Activated gamma-delta T cell treated with Interleukin-2 at 50 U/mL for 16 hours (primary cell): ENCODE measurements at places on chromosomes 12 and 14.

GRCh38 chr12:820336-820735 lies 68.0 kb downstream of the WNK1 start:
- no peak for DNase-seq

- no peak for DNase-seq
Observed at GRCh38 chr12:120093336-120093591, 23.3 kb downstream of the RAB35 start.

- DNase-seq, result no peak
Observed at GRCh38 chr12:103772367-103773108, 68.5 kb downstream of the NT5DC3 start.

GRCh38 chr14:67532998-67533753 lies at the start of gene PLEKHH1:
PLEKHH1 (plus strand) TSS chr14:67533290; CDS start chr14:67541868, 8,578 bp downstream.
- DNase-seq, result peak; percentile 28

GRCh38 chr14:52053044-52053443 lies 15.8 kb downstream of the NID2 start:
- DNase-seq, result no peak

- no peak for DNase-seq
Observed at GRCh38 chr14:59803052-59803540, 67.5 kb downstream of the RTN1 start.

DNA sequence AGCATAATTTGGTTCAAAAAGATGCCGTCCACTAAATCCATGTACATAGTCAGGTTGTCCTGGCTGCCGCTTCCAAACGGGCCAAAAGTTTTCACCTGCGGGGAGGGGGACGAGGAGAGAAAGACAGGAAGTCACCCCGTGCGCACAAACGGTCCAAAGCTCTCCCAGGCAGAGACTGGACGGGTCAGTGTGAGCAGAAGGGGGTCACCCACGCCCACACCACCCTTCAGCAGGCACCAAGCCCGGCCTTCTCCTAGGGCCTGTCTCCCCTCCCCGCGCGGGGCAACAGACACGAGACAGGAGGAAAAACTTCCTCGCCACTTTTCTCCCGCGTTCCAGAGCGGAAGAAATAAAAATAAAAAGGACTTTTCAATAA lies 888 bp downstream of the CCDC88C start:
- DNase-seq, result no peak

GRCh38 chr12:12267742-12268200 lies 927 bp upstream of the LRP6 start:
- no peak for DNase-seq

GRCh38 chr14:104593710-104594136 lies 10.8 kb downstream of the TMEM179 start:
- no peak for DNase-seq

DNA sequence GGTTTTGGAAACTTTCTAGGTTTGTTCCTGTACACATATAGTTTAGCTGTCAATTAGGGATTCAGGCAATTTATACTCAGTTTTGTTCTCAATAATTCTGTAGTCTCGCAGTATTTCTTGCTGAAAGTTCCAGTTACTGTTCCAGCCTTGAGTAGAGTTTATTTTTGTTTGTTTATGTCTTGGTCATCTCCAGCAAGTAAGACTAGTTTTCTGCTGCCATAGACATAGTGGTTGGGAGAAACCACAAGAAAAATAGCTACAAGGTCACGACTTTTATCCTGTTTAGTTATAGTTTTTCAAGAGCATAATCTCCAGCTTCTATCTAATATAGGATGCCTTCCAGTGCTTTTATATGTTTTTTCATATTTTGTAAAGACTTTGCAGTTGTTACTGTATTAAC lies 99.6 kb upstream of the FOXG1 start:
- no peak for DNase-seq

- no peak for DNase-seq
Observed at GRCh38 chr14:53993920-53994607, 37.4 kb upstream of the BMP4 start.

DNA sequence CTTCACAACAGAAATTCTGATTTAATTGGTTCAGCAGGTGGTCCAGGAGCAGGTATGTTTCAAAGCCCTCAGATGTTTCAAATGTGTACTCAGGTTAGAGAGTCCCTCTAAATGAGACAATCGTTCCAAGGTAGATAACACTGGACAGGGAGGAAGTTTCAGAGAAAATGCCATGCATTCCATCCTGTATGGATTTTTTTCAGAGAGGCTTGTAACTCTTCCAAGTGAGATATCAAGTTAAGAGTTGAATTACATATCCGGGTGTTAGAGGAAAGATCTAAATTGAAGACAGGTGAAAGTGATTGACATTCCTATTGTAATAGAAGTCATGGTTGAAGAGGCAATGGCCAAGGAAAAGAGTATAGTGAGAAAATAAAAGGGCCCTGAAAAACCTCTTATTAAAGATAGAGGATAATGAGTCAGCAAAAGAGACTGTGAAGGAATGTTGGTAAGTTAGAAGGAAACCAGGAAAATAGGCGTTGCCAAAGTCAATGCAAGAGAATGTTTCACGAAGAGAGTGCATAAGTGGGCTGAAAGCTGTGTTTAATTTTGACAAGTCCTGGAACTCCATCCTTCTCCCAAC lies 105.8 kb downstream of the BMP4 start:
- no peak for DNase-seq

GRCh38 chr14:101193106-101193844 lies 289.8 kb upstream of the RTL1 start:
- DNase-seq, result no peak

DNA sequence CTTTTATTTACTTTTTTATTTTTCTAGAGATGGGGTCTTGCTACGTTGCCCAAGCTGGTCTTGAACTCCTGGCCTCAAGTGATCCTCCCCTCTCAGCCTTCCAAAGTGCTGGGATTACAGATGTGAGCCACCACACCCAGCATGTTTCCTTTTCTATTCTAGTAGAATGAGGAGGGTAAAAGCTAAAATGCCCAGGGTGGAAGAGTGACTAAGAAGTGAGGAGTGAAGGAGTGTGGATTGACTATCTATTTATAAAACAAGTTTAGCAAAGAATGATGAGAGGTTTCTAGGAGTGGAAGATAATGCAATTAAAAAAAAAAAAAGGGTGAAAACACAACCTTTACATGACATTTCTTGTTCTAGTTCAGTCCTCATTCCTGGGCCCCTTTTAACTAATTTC lies 29.8 kb upstream of the PKP2 start:
- no peak for DNase-seq

- no peak for DNase-seq
Observed at GRCh38 chr14:47833011-47833410, 157.6 kb upstream of the MDGA2 start.

DNA sequence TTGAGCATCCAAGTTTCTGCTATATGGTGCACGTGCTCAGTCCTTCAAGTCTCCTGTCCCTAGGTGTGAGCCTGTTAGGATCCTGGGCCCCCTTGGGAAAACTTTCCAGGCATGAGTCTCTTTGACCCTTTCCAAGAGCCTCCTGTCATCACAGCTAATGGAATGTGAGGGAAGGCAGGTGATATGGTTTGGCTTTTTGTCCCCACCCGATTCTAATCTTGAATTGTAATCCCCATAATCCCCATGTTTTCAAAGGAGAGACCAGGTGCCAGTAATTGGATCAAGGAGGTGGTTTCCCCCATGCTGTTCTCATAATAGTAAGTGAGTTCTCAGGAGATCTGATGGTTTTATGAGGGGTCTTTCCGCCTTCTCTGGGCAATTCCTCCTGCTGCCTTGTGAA lies 265.5 kb downstream of the ATP23 start:
- DNase-seq, result no peak

DNA sequence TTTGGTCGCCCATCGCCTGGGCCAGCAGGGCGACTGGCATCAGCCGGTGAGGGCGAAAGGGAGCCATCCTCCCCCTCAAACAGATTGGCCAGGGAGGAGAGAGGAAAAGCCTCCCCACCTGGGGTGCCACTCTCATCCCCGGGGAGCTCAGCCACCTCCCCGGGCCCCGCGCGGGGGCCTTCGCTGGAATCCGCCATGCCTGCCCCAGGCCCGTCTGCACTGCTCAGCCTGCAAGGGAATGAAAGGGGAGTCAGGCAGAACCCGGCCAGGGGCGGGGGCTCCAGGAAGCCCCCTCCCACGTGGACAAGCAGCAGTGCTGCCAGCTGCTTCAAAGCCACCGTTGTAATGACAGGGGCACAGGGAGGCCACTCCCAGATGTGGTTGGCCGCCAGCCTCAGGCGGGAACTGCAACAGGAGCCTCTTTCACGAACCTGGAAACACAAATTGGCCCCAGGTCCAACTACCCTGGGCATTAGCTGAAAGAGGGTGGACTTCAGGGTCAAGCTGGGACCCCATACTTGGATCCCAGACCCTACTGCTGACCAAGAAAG lies 18.5 kb downstream of the TRPV4 start:
- no peak for DNase-seq

DNA sequence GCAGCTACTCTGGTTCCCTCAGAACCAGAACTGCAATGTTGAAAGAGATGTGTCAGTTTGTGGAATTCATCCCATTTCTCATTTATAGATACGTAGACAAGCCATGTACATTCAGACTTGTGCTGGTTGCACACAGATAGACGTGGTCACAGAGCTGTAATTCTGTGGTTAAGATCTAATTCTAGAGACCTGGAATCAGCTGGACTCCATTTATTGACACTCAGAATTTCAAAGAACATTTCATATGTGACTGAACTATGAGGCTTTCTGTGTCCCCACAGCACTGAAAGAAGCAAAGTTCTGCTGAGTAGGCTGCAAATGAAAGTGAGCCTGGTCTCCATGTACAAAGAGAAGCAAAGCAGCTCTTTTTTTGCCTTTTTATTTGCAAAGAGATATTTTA lies 220.2 kb upstream of the NAV3 start:
- DNase-seq, result no peak

DNA sequence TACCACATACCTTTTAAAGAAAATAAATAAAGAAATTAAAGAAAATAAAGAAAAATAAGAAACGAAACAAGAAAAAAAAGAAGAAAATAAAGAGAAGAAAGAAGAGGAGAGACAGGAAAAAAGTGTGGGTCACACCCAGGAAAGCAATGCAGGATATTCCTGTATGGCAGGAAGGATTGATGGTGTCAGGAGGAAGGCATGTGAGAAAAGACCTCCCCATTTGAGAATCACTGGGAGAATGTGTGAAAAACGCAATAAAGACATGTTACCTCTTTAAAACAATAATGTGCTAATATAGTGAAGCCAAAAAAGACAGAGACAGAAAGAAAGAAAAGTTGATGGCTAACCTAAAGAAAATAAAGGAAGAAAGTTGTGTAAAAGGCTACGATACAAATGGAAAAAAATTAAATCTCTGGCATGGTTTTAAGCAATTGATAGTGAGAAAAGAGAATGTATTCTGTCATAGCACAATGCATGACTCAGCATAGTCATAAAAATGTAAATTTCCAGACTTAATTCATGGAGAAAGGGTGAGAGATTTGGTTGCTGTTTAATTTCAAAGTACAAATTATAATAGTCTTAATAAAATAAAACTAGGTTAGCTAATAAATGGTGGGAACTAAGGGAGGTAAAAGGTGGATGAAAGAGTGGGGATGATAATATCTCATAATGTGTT lies 24.3 kb upstream of the FOXG1 start:
- no peak for DNase-seq

DNA sequence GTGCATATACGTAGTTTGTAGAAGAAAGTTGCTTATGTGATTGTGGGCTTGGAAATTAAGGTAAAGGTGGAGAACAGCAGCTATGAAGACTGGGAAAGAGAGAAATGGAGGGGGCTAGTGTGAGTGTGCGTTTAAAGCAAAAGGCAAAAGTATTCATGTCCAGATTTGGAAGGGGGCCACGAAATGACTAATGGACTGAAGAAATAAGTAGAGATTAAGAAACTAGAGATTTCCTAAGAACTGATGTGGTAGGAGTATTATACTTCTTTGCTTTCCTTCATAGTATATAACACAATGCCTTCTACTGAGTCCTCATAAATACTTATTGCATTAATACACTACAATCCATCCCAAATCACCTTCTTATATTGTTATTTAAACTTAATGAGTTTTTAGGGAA lies 298.6 kb upstream of the NOVA1 start:
- no peak for DNase-seq

DNA sequence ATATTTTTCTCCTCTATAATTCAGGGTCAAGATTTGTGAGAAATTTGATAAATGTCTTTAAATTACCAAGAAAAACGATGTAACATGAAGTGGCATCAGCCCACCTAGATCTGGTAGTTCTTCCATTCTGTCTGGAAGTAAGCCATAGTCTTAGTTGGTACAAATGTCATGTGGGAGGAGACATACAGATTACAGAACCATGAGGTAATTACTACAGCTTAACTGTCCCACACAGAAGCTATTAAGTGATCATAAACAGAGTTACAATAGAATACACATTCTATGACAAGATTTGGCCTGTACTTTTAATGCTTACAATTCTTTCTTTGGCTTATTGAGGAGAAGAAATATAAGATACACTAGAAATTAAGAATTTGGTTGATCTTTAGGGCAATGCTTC lies 13.7 kb upstream of the SIX1 start:
- DNase-seq, result no peak

- DNase-seq, result peak; percentile 44
Observed at GRCh38 chr14:69242311-69243224, 17.4 kb upstream of the GALNT16 start.

DNA sequence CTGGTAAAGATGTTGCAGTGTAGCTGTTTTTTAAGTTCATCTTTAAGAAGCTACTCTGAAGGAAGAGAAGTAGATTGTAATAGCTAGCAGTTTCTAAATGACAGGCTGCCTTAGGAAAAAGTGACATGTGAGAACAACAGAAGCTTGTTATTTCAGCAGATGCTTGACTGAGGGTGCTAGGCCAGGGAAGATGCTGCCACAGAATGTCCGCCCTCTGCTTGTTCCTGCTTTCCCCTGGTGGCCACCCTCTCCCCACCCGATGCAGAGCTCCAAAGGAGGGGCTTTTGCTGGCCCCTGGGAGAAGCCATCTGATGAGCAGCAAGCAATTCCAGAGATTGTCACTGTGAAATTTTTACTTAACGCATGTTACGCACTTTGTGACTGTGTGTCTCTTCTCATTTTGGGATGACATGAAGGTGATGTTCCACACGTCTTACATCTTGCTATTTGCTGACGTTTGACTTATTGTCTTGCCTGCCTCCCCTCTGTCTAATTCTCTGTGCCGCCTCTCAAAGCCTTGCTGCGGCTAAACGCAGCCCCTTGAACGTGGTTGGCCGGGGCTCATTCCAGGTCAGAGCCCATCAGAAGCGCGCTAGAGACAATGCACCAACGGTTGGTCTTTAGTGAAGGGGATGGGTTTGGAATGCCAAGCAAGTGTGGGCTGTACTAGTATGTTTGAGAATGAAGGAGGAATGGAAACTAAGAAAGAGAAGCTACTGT lies 44.8 kb downstream of the WDR20 start:
- DNase-seq, result no peak
